NT2/D1 (cell line): ENCODE measurements at places on chromosomes 12 and 14.

GRCh38 chr12:123265851-123266678, 5.6 kb downstream of the CDK2AP1 start:
- DNase-seq = no peak

DNA sequence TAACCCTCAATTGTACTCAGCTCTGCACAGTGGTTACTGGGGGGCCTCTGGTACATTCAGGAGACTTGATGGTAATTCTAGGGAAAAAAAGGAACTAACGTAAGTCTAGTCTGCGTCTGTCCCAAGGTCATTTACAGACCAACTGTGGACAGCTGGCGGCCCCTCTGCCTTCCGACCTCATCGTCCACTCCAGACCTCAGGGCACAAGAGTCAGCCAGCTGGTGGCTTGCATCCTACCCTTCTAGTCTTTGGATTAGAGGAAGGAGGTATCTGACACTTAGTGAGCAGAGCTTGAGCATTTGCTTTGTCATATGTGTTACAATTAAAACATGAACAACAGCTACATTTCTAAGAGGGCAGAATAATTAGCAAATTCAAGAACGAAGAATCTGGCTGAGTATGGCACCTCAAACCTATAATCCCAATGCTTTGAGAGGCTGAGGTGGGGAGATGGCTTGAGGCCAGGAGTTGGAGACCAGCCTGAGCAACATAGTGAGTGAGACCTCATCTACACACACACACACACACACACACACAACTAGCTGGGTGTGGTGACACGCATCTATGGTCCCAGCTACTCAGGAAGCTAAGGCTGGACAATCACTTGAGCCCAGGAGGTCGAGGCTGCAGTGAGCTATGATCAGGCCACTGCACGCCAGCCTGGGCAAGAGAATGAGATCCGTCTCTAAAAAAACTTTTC, 36.5 kb downstream of the SSH1 start:
- DNase-seq = no peak

- peak; percentile 63 for DNase-seq
Observed at GRCh38 chr12:85057370-85057963, 21.3 kb downstream of the LRRIQ1 start.

- no peak for DNase-seq
Observed at GRCh38 chr12:49322367-49322707, 718 bp upstream of the TROAP start.

GRCh38 chr12:79174626-79175025, 310.1 kb downstream of the SYT1 start:
- DNase-seq = peak; percentile 13
